ENCODE measurements at places on chromosomes 7 and 10.

DNA sequence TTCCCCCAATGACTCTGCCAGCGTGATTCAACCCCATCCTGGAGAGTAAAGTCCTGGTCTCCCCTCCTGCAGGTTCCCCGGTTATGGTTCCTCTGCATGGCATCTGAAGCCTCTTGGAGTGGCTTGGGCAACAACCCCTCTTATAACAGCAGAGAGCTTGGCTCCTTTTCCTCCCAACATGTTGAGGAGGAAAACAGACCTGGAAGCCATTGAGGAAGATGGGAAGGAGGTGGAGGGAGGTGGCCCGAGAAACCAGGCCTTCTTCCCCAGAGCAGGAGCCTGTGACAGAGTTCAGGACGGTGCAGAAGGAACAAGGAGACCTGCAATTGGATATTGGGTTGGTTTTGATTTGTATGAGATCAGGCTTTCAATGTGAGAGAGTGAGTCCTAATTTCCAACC, 184.0 kb upstream of the ADCY1 start:
- no peak for DNase-seq

- no peak for DNase-seq
Measured at GRCh38 chr10:6973899-6974298, 393.8 kb upstream of the PRKCQ start.

DNA sequence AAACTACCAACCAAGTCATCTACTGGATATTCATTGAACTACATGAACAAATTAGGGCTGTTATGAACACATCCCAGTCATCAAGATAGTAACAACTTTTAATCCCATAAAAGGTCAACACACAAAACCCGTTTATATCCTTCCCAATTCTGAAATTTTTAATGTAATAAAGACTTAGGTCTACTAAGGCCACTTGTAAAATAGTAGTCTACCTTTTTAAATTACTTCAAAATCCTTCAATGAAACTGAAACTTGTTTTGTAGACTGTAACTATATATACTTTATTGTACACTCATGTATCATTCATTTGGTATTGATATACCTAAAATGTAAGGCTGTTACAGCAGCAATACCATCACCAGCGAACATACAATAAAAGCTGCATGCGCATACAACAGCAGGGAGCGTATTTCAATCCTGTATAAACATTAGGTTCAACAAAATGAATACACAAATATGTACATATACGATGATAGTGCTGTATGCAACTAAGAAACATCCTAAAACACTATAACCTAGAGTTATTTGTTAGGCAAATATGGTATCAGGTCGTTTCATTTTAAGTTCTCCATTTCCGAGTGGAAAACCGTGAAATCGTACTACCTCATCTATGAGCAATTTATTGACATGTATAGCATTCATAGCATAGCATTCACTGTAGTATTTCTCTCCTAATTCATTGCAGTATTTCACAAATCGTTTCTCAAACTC, 973 bp downstream of the ATAD1 start:
- no peak for DNase-seq

DNA sequence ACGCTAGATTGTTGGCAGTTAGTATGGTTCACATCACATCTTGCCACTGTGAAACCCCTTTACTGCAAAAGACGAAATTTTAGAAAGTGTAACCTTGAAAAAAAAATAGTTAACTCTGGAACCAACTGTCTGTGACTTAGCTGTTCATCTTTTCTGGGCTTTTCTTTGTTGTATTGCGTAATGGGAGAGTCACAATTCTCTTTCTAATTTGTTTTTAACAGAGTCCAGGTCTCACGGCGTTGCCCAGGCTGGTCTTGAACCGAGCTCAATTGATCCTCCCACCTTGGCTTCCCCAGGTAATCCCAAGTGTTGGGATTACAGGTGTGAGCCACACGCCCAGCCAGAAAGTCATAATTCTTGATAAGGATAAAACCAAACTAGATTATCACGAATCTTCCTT, 14.5 kb downstream of the UBE3C start:
- DNase-seq = no peak

- DNase-seq = no peak
Measured at GRCh38 chr10:133258818-133259601, 17.7 kb downstream of the ADAM8 start.

DNA sequence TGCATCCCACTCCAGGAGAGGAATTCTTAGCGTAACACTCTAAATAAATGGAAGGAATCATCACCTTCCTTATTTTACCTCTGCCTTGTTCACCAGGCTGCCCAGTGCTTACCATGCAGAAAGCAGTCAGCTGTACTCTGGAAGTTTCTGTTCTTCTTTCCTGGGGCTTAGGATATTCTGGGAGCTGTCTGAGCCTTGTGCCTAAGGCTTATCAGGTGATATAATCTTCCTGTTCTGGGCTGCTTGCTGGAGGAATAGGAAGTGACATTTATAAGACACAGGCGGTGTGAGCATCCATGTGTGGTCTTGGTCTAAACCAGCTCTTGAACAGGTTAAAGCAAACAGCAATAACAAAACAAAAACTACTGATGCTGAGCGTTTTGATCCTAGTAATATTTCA, 13.5 kb downstream of the KCTD7 start:
- DNase-seq = no peak

DNA sequence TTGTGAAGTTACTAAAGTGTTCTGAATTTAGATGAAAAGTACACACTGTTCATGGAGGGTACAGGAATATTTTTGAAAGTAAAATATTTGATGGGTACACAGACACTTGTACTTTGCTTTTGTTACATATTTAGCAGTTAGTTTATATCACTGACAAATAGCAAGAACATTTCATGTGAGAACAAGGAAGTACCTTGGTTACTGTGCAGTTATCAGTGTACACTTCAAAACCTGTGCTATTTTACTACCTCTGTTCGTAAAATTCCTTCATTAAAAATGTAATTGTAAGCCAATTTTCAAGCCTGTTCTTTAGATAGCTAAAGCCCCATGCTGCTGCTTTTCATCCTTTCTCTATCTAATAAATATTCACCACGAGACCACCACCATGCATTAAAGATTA, 39.8 kb upstream of the WASL start:
- DNase-seq = no peak

- DNase-seq = no peak
Measured at GRCh38 chr7:159034988-159035387, 109.7 kb downstream of the VIPR2 start.

DNA sequence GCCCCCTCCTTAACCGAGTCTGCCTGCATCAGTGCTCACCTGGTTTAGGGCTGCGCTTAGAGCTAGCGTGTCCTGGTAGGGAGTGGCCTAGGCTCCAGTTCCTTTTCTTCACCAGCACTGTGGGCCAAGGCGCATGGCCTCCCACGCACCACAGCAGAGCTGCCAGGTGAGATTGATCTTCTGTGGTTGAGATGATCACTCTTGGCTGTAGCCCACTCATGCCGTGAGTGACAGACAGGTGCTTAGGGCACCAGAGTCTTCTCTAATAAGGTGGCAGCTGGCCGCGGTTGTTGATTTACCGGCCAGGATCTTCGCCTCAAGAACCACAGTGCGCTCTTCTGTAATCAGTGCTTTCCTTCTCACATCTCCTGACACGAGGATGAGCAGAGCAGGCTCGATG, 157.2 kb upstream of the INSYN2A start:
- DNase-seq = no peak

GRCh38 chr10:10870523-10871241, 147.0 kb upstream of the CELF2 start:
- DNase-seq = no peak

GRCh38 chr10:23037561-23037960, 57.8 kb upstream of the MSRB2 start:
- no peak for DNase-seq
